ENCODE measurements at places on chromosomes 5 and 9.

- DNase-seq = no peak
These were observed 1.6 kb upstream of the SEC16A start for GRCh38 chr9:136484153-136485048.

DNA sequence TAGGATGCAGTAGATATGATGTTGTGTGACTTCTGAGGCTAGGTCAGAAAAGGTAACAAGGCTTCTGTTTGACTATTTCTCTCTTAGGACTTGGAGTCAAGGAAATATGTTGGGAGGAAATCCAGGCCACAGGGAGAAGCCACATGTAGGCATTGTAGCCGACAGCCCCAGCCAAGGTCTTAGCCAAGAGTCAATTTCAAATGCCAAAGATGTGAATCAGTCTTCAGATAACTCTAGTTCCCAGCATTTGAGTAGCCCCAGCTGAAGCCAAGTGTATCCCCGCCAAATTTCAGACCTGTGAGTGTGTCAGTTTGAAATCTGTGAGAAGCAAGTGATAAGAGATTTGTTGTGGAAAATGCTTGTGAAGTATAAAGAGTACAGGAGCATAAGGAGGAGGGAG lies 38.1 kb upstream of the ISL1 start:
- peak; percentile 34 for DNase-seq

GRCh38 chr5:56807679-56808078 lies 7.7 kb upstream of the MAP3K1 start:
- DNase-seq = no peak

DNA sequence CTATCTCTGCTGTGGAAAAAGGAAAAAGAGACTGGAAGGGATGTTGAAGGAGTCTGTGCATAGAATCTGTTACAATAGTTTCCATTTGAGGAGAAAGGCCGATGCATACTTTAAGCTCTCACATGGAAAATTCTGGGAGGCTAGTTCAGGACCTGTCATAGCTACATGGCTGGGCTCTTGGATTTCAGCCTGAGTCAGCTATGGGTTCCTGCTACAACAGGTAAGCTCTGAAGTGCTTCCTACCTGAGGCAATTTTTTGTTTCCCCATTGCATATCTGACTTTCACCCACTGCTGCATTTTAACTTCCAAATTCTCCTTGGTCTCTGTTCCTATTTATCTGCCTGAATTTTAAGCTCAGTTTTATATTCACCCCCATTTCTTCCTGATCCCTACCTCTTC lies 310.7 kb downstream of the RAB3C start:
- no peak for DNase-seq

- DNase-seq = no peak
These were observed 73.2 kb downstream of the MLLT3 start for GRCh38 chr9:20549053-20549452.

DNA sequence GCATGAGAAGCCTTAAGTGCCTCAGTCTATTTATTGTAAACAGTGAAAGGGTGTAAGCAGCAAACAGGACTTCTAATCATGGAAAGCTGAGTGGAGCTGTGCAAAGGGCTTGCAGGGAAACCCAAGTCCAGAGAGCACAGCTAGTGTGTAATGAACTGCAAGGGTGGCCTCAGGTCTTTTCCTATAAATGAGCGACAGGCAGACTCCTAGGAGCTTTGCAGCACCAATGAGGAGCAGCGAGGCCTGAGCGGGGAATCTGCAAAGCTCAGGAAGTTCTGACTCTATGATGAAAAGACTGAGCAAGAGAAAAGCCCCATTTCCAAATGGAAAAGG lies 250.1 kb upstream of the MAP3K1 start:
- DNase-seq = no peak

DNA sequence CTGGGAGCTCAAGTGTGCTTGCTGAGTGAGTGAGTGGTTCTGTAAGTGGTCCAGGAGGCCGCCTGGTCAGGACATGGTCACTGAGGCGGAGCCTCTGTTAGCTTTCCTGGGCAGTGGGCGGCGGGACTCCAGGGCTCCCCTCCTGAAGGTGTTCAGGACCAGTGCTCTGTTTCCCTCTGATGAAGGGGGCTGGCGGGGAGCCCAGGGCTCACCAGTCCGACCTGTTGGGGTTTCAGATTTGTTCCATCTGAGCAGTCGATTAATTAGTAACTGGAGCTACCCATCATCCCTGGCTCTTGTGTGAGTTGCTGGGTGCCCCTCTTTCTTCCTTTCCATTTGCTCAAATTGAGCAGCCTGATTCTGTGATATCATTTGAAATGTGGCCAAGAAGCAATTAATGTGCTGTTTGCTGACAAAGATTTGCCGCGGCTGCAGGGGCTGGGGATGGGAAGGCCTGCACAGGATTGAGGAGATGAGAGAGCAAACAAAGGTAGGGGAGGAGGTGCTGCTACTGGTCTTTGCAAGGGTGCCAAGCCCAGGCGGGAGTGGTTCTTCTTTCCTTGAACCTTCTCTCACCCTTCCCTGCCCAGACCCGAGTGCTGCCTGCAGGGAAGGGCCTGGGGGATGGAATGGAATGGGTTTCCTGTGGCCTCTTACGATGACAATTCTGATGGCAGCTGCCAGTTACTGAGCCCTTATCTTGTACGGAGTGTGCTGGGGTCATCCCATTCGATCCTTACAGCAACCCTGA lies 92.8 kb upstream of the PITX1 start:
- no peak for DNase-seq

- peak; percentile 55 for DNase-seq
These were observed 315.7 kb downstream of the MCTP1 start for GRCh38 chr5:94969174-94969573.

DNA sequence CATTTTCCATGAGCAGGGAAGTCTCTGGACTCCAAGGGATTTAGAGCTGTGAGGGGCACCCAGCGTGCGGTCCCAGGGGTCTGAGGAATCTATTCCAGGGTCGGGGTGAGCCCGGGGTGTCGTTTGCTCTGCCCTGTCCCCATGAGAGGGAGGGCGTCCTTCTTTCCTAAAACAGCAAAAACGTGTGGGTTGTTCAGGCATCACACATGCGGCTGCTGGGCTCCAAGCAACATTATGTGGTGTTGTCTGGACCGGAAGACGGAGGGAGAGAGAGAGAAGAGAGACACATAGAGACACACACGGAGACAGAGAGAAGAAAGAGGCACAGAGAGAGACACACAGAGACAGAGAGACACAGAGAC lies 42.7 kb upstream of the COL5A1 start:
- no peak for DNase-seq

- DNase-seq = no peak
These were observed 9.8 kb downstream of the PTPN3 start for GRCh38 chr9:109488351-109488750.

GRCh38 chr9:5671711-5672353 lies 42.9 kb downstream of the RIC1 start:
- DNase-seq = no peak

DNA sequence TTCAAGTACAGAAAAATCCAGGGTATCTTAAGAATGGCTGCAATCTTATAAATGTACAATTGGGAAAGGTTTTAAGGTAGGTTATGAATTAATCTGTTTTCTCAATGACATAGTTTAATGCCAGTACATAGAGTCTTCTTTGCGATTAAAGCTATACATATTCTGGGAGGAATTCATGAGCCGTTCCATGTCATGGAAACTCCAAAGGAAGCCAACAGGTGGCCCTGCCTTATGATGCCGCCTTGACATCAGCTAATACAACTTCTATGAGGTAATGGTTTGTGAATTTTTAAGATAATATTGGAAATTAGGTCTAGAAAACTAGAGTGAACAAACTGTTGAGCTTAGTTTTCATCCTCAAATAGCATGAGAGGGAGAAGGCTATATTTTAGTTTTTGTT lies 713.4 kb downstream of the EFNA5 start:
- DNase-seq = no peak

DNA sequence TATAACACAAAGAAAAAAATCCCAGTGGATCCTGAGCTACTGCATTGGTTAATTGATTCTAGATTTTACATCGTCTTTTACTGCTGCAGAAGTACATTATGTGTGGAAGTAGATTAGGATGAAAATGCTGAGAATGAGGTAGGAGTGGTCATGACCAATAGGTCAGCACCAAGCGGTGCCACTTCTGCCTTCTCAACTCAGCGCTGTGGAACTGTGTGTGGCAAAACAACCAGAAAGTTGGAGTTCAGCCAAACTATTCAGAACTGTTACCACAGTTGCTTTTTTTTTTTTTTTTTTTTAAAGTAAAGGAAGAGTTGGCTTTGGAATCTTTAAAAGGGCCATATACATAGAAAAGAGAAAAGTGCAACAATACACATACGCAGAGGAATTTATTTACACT lies 24.2 kb downstream of the POU5F2 start:
- DNase-seq = peak; percentile 72

GRCh38 chr5:149802008-149802680 lies 72.0 kb downstream of the PPARGC1B start:
- DNase-seq = no peak

- DNase-seq = no peak
These were observed 350.5 kb upstream of the WWC1 start for GRCh38 chr5:167940911-167941310.

DNA sequence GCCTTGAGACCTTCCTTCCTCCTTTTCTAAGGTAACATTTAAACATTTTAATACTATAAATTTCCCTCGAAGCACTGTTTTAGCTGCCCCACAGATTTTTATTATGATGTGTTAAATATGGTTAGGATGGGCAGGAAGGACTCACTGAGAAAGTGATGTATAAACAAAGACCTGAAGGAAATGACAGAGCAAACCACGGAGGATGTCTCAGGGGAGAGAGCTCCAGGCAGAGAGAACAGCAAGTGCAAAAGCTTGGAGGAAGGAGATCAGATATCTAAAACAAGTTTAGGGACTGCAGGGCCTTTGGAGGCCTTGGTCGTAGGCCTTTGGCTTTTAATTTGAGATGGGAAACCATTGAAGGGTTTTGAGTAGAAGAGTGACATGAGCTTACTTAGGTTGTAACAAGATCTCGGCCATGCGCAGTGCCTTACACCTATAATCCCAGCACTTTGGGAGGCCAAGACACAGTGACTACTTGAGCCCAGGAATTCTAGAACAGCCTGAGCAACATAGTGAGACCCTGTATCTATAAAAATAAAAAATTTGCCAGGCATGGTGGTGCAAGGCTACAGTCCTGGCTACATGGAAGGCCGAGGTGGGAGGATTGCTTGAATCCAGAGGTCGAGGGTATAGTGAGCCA lies 35.5 kb upstream of the LRRTM2 start:
- DNase-seq = no peak

GRCh38 chr9:38651400-38652042 lies 31.1 kb upstream of the ANKRD18A start:
- no peak for DNase-seq

GRCh38 chr5:111010783-111011182 lies 60.7 kb upstream of the TSLP start:
- DNase-seq = no peak

- no peak for DNase-seq
These were observed 12.8 kb downstream of the DAB2 start for GRCh38 chr5:39411985-39412384.

DNA sequence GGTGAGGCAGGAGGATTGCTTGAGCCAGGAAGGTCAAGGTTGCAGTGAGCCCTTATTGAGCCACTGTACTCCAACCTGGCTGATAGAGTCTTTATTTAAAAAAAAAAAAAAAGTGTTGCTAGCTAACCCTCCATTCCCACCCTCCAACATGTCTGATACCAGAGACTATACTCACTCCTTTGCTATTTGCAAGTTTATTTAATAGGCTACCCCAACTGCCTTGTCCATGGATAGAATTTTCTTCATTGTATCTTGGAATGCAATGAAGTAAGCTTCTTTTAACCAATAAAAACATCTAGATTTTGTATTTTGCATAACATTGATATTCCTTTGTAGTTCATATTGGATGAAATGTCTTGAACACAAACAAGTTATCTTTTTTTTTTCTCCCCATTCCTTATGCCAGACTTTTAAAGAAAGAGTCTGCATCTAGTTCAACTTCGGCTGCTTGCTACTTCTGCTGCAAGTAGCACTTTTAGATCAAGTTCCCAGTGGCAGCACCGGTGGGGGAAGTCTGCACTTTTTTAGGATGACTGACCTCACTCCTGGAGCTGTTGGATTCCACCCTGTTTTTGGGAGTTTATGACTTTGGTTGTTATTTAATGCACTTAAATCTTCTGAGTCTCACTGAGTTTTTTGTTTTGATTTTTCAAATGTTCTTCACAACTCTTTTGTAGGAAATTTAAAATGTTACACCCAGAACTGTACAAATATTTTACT lies 112.5 kb downstream of the UHRF2 start:
- peak; percentile 10 for DNase-seq

Data from fibroblast of pulmonary artery (primary cell).